ENCODE measurements at places on chromosomes 1 and 21. TPM values are rescaled to one million over a fixed set of nuclear protein-coding genes. Genes with fewer than 3 reads are reported as not detected.

AADACL3 gene
- not detected for total RNA-seq

- DNase-seq: no peak
Observed at GRCh38 chr1:70779571-70779970, 268.0 kb downstream of the PTGER3 start.

DNA sequence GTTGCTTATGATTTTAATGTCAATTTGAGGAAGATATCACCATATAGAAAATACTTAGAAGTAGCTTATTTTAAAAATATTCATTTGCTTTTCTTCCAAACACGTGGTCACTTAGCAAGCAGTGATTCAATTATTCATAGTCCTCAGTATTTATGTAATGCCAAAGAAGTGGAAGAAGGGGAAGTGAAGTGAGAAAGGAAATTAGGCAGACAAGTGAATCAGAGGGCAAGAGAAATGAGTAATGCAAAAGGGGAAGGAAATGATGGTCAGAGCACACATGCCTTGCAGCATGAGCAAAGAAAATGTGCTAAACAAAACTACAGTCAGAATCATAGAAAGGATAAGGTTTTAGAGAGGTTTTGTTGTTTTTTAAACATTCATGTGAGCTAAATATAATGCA lies 31.8 kb downstream of the SDCCAG8 start:
- DNase-seq: peak; percentile 50

GRCh38 chr1:240027059-240027462 lies 64.6 kb upstream of the FMN2 start:
- DNase-seq: peak; percentile 55

- no peak for DNase-seq
Observed at GRCh38 chr1:21266119-21266774, 24.0 kb downstream of the ECE1 start.

KCNE2 gene
- total RNA-seq: 0.65 TPM

GRCh38 chr1:192977089-192977706 lies 82.0 kb downstream of the UCHL5 start:
- DNase-seq: no peak

- no peak for DNase-seq
Observed at GRCh38 chr1:60274422-60275290, 201.1 kb upstream of the C1orf87 start.

DNA sequence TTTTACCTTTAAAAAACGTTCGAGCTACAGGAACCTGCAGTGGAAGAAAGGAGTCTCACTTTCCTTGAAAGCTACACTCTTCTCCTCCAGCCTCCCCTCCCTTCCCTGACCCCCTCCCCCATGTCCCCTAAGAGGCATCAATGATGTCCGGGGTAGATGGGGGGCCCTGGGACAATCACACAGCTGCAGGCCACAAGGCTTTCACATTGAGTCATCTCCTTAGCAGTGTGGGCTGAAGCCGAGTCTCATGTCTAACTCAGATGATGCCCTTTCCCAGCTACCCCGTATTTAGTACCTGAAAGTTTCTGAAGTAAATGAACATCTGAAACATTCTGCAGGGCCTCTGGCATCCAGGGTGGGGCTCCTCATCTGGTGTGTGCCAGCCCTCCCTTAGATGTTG lies 6.3 kb upstream of the GPR25 start:
- no peak for DNase-seq

DNA sequence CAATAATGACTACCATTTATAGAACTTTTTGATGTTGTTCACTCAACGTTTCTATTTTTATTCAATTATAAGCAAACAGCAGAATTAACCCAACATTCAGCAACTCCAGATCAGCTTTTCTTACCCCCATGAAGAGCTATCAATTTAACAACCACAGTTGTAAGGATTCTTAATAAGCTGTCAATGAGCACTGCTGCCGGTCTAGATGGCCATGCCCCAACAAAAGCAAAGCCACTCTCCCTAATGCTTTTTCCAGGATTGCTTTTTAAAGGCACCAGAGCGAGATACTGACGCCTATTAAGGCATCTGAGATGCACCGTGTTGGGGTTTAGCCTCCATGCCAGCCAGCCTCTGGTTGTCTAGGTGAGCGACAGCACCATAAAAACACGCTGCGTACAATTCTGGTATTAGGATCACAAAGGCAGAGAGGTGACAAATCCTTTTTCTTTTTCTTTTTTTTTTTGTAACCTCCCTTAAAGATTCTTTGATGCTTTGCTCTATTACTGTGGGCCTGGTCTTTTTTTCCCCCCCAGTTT lies 39.5 kb downstream of the PTPRC start:
- DNase-seq: no peak

GRCh38 chr1:7218210-7218832 lies 433.1 kb downstream of the CAMTA1 start:
- DNase-seq: peak; percentile 38

DNA sequence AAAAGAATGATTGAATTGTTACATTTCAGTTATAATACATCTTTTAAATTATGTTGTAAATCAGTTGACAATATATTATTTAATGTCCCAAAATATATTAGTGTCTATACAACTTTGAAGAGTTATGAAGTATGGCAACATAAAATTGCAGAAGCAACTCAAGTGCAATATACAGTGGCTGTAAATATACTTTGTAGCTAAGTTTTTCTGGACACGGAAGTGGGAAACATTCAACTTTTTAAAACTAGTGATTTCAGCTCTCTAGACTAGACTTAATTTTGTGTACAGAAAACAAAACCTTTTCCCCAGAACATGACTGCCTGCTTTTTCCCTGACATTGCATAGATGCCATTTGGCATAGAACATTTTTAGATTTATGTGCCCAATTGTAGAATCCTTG lies 29.5 kb upstream of the ABCG1 start:
- no peak for DNase-seq

OR2T29 gene
- not detected for total RNA-seq

CELA2B gene
- total RNA-seq: 0.63 TPM

GRCh38 chr1:89999628-90000027 lies 4.7 kb downstream of the ZNF326 start:
- DNase-seq: no peak

DNAJC28 gene
- 1.3 TPM for total RNA-seq

- DNase-seq: peak; percentile 73
Observed at GRCh38 chr1:67748630-67749029, 63.6 kb downstream of the GADD45A start.

DNA sequence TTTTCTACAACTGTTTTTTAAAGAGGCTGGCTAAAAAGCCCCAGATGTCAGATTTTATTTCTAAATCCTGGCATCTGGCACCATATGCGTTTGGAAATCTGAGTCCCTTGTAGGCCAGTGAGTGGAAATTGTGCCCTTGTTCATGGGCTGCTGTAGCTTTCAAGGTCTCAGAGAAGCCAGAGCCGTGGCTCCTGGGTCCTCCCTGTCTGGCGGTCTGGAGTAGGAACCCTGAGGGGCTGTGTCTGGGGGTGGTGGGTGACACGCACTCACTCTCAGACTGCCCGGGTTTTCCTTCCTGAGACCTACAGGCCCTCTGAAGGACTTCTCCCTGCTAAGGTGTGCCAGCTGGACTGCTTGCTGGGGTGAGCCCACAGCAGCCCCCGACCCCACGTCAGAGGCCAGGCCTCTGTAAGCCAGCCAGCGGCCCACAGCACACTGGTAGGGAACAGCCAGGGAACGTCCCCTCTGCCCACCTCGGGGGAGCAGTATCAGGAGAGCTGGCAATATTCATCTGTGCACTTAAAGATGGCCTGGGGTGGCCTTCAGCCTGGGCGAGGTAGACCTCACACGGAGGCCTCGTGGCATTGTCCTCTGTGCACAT lies 151.5 kb downstream of the PEX14 start:
- no peak for DNase-seq

DNA sequence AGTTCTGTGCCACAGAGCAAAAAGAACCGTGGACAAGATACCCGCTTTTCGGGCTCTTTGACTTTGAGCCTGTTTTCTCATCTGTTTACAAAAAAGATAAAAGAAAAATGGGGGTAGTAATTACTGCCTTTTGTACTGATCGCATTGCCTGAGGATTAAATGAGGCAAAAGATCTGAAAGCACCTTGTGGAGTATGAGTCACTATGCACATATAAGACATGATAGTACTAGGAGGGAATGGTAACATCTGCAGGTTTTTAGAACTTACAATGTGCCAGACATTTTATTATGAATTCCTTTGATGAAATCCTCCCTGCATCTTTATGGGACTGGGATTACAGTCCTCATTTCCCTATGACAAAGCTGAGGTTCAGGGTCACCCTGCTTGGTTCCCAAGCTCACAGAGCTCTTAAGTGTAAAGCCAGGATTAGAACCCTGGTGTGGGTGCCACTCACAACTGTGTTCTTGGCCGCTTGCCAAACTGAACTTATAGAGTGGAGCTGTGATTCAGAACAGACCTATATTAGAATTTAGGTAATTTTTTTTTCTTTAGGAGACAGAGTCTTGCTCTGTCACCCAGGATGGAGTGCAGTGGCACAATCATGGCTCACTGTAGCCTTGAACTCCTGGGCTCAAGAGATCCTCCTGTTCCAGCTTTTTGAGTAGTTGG lies 1.8 kb downstream of the DISC1 start:
- no peak for DNase-seq

- no peak for DNase-seq
Observed at GRCh38 chr1:918843-919242, 4.9 kb upstream of the SAMD11 start.

GRCh38 chr1:92298573-92299476 lies at the start of the genes GLMN and RPAP2:
TSS of gene GLMN (minus strand) at chr1:92298987. CDS start at chr1:92297999, 988 bp downstream.
TSS of gene RPAP2 (plus strand) at chr1:92299059. CDS start at chr1:92299074, 15 bp downstream.
- DNase-seq: peak; percentile 93

RGS1 gene
- total RNA-seq: 7.3 TPM

LMOD1 gene
- total RNA-seq: 11.4 TPM

DNA sequence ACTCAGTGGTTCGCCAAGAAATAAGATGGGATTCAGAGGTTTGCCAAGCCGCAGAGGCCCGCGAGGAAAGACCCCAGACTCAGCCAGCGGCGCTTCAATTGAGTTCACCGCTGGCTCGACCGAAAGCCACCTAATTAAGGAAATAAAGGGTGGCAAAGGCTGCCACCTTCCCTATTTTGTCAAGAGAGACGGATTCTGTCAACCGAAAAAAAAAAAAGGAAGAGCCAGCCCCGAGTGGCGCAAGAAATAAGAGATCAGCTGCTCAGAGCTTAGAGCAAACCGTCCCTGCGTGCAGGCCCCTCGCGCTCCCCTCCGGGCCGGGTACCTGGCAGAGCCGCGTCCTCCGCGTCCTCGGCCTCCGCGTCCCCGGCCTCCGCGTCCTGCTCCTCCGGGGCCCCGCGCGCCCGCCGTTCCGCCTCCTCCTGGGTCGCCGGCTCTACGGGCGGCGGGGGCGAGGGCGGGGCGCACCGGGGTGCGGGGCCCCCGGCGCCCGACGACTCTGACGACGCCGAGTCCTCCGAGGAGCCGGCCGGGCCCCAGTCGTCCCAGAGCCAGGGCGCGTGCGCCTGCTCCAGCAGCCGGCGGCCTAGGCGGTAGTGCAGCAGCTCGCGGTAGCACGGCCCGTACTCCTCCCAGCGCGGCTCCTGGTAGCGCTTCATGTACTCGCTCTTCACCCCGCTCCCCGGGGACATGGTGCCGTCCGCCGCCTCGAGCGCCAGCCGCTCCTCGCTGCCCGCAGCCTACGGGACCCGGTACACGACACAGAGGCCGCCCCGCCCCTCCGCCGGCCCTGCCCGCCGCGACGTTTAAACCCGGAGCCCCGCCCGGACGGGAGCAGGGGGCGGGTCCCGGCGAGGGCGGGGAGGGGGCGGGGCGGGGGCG lies 832 bp downstream of the CCSAP start:
- peak; percentile 57 for DNase-seq

SELP gene
- total RNA-seq: 11.2 TPM

- DNase-seq: no peak
Observed at GRCh38 chr1:53730224-53730865, 8.6 kb downstream of the GLIS1 start.

GRCh38 chr1:2533365-2533764 lies 3.3 kb upstream of the HES5 start:
- no peak for DNase-seq

DNA sequence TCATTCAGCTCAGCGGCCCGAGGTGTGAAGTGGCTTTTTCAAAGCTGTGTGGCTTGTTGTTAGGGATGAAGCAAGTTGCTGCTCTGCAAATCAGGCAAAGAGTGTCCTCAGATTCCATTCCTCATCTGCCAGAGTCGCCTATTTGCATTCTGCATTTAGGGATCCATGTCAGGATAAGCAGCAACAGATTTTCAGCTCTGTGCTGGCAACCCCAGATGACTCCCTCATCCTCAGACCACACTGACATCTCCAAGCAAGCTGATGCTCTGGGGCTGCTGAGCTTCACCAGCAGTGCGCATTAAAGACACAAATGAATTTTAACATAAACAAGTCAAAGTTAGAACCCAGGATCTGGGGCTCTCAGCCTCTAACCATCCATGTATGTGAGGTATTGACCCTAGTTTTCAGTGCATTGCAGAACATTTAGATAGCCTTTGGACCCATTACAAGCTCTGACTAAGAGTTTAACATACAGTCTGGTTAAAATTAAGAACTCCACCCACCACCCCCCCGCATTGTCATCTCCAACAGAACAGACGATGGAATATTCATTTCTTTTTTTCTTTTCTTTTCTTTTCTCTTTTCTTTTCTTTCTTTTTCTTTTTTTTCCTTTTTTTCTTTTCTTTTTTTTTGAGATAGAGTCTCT lies 10.9 kb downstream of the CFAP107 start:
- DNase-seq: no peak

GRCh38 chr1:7561936-7562728 lies 209.0 kb upstream of the VAMP3 start:
- no peak for DNase-seq

DNA sequence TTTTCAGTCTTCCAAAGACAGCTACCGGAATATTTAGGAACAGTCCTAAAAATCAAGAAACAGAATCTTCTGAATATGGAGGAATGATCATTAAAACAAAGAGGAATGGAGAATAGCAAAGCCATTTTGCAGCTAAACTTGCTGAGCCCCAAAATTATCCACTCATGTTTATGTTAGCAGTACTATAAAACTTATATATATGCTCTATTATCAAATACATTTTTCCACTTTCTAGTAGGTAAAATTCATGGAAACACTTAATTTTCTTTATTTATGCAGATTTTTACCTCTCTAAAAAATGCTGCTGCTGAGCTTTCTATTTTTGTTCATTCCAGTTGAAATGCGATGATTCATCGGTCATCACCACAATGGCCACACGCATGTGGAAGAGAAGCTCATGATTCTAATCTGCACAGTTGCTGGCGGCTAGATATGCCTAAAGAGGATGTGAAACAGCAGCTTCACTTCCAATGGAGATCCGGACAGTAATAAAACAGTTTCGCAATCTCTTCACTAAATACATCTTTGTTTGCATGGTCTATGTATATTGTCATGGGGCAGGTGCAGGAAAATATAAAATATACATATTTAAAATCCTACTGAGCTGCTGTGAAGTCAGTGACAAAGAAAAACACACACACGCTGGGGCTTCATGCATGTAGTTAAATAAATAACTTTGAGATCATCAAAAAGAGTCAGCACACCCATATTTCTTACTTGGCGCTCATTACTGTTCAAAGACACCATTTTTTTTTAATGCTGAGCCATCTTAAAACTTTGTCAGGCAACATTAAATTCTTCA lies 292.2 kb downstream of the SMYD3 start:
- DNase-seq: peak; percentile 67

CHODL gene
- 3.5 TPM for total RNA-seq

ZMYND12 gene
- 9.1 TPM for total RNA-seq

KIF26B gene
- 6.7 TPM for total RNA-seq

Data from lung (tissue), 17 donors.